ENCODE measurements at places on chromosomes 3 and 15.

- H3K4me1 ChIP-seq: peaks cover 1% of the 10 kb centered on the region
- no peak for DNase-seq
- no peaks in the 10 kb centered on the region for H3K36me3 ChIP-seq
- no peak overlapping the region for H3K27ac ChIP-seq
- no peak overlapping the region for H3K4me3 ChIP-seq
- H3K27me3 ChIP-seq: no peaks in the 10 kb centered on the region
These were observed 14.3 kb upstream of the SLC9C1 start for GRCh38 chr3:112308151-112308911.

DNA sequence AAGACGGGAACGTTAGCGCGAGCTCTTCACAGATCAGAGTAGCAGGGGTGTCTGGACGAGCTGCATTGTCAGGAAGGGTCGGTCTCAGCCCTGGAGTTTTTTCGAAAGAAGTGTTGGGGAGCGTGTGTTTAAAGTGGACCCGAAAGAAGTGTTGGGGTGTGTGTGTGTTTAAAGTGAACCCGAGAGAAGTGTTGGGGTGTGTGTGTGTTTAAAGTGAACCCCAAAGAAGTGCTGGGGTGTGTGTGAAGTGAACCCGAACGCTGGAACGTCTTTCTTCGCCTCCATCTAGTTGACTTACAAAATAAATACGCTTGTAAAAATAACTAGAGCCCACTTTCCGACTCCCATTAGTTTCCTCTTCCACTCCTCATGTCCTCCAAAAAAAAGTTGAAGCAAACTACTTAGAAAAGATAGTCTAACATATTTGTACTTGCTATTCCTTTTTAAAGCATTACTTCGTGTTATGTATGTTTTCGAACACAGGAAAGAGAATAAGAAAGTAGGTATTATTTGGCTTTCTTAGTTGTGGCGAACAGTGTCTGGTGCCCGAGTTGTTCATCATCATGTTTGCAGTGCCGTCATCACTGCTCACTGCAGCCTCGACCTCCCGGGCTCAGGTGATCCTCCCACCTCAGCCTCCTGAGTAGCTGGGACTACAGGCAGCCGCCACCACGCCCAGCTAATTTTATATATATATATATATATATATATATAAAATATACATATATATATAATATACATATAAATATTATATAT is 1.0 kb downstream of the LRCH3 start:
- no peaks in the 10 kb centered on the region for H3K4me1 ChIP-seq
- no peaks in the 10 kb centered on the region for H3K27me3 ChIP-seq
- H3K27ac ChIP-seq: no peak overlapping the region
- peak overlapping the region; percentile 83 for H3K4me3 ChIP-seq
- H3K36me3 ChIP-seq: no peaks in the 10 kb centered on the region

- H3K27me3 ChIP-seq: no peaks in the 10 kb centered on the region
- DNase-seq: no peak
- no peak overlapping the region for H3K27ac ChIP-seq
- no peaks in the 10 kb centered on the region for H3K4me1 ChIP-seq
These were observed 14.9 kb upstream of the SELENOT start for GRCh38 chr3:150588027-150588830.

DNA sequence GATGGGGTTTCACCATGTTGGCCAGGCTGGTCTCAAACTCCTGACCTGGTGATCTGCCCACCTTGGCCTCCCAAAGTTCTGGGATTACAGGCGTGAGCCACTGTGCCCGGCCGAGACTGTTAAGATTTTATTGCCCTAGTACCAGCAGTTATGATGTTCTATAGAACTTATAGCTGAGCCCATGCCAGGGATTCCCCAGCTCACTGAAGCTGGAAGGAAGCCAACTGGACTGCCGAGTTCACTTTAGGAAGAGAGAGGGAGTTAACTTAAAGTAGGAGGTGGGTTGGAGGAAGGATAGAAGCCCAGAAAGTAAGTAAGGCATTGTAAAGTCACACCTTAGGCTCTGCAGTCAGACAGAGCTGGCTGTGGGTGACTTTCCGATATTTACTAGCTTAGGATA is 101.1 kb upstream of the BOC start:
- H3K27me3 ChIP-seq: no peaks in the 10 kb centered on the region
- no peak overlapping the region for H3K4me3 ChIP-seq
- DNase-seq: no peak
- H3K27ac ChIP-seq: no peak overlapping the region
- no peaks in the 10 kb centered on the region for H3K36me3 ChIP-seq
- no peaks in the 10 kb centered on the region for H3K4me1 ChIP-seq

GRCh38 chr15:62212741-62213140 is 47.7 kb upstream of the C2CD4B start:
- H3K27ac ChIP-seq: no peak overlapping the region
- H3K4me1 ChIP-seq: no peaks in the 10 kb centered on the region
- DNase-seq: no peak
- no peak overlapping the region for H3K4me3 ChIP-seq

DNA sequence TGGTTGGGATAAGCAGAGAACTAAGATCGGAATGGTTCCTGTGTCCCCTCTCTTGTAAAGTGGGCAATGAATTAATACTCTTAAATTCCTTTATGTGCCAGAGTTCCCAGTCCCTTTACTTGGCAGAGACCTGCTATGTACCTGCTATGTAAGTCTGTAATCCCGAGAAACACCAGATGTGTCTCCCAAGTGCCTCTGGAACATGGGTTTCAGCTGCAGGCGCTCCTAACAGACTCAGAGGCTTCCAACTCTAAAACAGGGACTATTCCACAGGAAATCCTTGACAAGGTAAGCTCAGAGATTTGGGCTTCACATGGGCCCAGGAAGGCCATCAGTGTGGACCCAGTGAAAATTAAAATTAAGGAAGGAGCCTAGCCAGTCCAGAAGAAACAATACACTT is 117.7 kb upstream of the PLCL2 start:
- no peak overlapping the region for H3K27ac ChIP-seq
- H3K27me3 ChIP-seq: no peaks in the 10 kb centered on the region
- no peak overlapping the region for H3K4me3 ChIP-seq
- no peaks in the 10 kb centered on the region for H3K36me3 ChIP-seq
- no peaks in the 10 kb centered on the region for H3K4me1 ChIP-seq
- no peak for DNase-seq

DNA sequence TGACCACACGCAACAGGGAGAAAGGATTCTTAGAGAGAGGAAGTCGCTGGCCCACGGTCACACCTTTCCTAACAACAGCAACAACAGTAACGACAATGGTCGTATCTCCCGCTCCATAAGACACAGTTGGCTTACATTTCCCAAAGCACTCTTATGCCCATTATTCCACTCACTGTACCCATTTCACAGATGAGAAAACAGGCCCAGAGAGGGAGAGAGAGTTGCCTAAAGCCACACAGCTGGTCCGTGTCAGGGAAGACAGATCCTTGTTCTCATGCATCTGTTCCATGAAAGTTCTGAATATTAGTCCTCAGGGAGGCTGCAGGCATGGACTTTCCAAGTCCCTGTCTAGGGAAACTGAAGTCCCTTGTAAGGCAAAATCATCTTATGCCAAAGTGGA is 42.0 kb upstream of the ATP2B2 start:
- no peaks in the 10 kb centered on the region for H3K27me3 ChIP-seq
- H3K4me1 ChIP-seq: 0 out of 2 replicates have a peak, but pooled peaks cover 2% of the 10 kb centered on the region
- no peaks in the 10 kb centered on the region for H3K36me3 ChIP-seq
- no peak overlapping the region for H3K4me3 ChIP-seq
- DNase-seq: no peak

- peaks cover 11% of the 10 kb centered on the region for H3K4me1 ChIP-seq
- H3K36me3 ChIP-seq: no peaks in the 10 kb centered on the region
- DNase-seq: no peak
- H3K27me3 ChIP-seq: peaks cover 61% of the 10 kb centered on the region
These were observed 4.7 kb downstream of the ZIC1 start for GRCh38 chr3:147413686-147414389.

- no peaks in the 10 kb centered on the region for H3K4me1 ChIP-seq
- no peak overlapping the region for H3K4me3 ChIP-seq
- no peaks in the 10 kb centered on the region for H3K36me3 ChIP-seq
- no peaks in the 10 kb centered on the region for H3K27me3 ChIP-seq
- no peak overlapping the region for H3K27ac ChIP-seq
These were observed 946.7 kb downstream of the NAALADL2 start for GRCh38 chr3:175805825-175806224.

GRCh38 chr3:46926871-46927717 is 49.5 kb downstream of the CCDC12 start:
- H3K36me3 ChIP-seq: peaks cover 9% of the 10 kb centered on the region
- DNase-seq: no peak
- no peak overlapping the region for H3K27ac ChIP-seq
- no peaks in the 10 kb centered on the region for H3K4me1 ChIP-seq
- no peaks in the 10 kb centered on the region for H3K27me3 ChIP-seq

- no peaks in the 10 kb centered on the region for H3K27me3 ChIP-seq
- no peak overlapping the region for H3K4me3 ChIP-seq
- no peak overlapping the region for H3K27ac ChIP-seq
- no peaks in the 10 kb centered on the region for H3K36me3 ChIP-seq
- no peak for DNase-seq
These were observed 33.0 kb downstream of the MBNL1 start for GRCh38 chr3:152301745-152302181.

DNA sequence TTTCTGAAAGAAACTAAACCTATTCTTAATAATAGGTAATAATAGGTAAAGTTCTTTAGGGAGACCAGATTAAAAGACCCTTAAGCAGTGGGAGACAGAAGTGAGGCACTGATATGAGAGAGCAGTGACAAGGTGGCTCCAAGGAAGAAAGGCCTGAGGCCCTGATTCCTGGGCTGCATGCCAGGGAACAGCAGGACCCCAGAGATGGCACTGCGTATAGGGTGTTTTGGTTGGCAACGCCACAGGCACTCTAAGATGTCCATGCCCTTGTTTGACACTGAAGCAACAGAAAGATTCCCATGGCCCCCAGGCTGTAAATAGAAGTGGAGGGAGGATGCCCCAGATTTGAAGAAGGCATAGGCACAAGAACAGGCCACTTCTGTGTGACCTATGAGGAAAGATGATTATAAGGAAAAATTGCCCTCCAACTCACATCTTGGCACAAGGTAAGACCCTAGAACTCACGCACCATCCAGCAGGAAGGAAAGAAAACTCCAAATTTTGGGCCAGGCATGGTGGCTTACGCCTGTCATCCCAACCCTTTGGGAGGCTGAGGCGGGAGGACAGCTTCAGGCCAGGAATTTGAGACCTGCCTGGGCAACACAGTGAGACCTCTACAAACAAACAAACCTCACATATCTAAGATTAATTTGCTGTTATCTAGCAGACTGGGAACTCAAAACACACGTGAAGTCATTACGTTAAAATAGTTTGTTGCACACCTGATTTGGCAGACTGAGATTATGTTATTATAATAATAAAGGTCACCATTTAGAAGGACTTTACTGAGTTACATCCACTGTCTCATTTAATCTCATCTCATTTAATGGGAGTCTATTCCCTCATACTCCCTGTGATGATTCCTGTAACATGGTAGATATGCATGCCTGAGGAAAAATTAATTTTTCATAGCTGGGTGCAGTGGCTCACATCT is 10.5 kb upstream of the BLM start:
- no peak overlapping the region for H3K27ac ChIP-seq
- H3K27me3 ChIP-seq: no peaks in the 10 kb centered on the region
- no peaks in the 10 kb centered on the region for H3K4me1 ChIP-seq

DNA sequence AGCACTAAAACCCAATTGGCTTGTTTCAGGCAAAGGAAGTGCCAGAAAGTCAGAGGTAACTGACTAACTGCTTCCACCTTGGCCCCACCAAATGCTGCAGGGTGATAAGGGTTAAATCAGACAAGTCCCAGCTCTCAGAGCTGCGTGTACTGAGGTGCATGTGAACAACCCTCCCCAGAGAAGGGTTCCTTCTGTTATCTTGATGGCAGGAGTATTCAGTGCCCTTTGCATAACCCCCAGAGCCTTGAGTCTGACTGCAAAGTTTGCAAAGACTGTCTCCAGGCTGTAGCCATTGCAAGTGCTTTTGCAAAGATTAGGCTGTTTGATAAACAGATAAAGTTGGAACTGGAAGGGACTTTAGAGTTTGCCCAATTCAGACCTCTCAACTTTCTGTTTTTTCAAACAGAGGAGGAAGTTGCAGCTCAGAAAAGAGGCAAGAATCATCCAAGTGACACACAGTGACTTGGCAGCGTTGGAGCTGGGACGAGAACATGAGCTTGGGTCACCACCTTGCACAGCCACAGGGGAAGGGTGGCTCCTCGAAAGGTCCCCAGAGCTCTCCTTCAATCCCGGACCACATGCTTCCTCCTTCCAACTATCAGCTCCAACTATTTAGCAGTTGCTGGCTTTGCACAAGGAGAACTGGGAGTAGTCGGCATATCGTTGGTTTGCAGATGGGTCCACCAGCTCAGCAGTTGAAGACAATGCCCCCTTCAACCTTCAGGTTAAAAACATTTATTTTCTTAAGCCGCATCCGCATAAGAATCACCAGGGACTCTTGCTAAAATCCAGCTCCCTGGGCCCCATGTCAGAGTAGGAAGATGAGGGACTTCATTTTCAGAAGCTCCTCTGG is 224.8 kb upstream of the HES1 start:
- peaks cover 3% of the 10 kb centered on the region for H3K4me1 ChIP-seq
- no peak overlapping the region for H3K4me3 ChIP-seq
- no peak overlapping the region for H3K27ac ChIP-seq
- DNase-seq: no peak

DNA sequence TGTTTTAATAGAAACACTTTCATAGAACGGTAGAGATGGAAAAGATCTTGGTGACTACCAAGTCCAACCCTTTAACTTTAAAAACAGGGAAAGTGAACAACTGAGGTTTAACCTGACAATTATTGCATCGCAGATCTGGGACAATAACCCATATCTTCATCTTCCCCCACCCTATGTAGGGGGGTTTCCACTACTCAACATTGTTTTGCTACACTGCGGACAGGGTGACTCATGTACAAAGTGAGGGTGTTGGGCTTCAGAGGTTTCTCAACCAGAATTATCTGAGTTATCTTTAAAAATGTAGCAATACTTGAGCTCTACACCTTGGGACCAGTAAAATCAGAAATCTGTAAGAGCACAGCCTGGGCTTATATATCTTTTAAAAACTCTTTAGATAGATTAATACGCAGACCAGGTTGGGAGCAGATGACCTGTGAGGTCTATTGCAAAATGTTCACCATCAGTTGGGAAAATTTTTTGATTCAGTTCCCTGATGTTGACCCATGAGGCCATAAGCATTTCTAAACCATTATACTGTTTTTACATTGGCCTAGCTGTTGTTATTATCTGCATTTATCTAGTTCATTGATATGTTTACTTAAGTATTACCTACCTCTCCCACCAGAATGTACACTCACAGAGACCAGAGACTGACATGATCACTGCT is 103.6 kb upstream of the ICE2 start:
- no peaks in the 10 kb centered on the region for H3K36me3 ChIP-seq
- no peaks in the 10 kb centered on the region for H3K27me3 ChIP-seq
- H3K4me1 ChIP-seq: no peaks in the 10 kb centered on the region
- no peak for DNase-seq
- no peak overlapping the region for H3K4me3 ChIP-seq
- H3K27ac ChIP-seq: no peak overlapping the region

- H3K27ac ChIP-seq: no peak overlapping the region
- H3K4me3 ChIP-seq: no peak overlapping the region
- DNase-seq: no peak
- H3K36me3 ChIP-seq: no peaks in the 10 kb centered on the region
- H3K4me1 ChIP-seq: no peaks in the 10 kb centered on the region
- no peaks in the 10 kb centered on the region for H3K27me3 ChIP-seq
These were observed 164.5 kb downstream of the THSD4 start for GRCh38 chr15:71279757-71280141.

Data from iPS DF 6.9 (cell line).